ENCODE measurements at places on chromosomes 4 and X.

- no peak for DNase-seq
Measured at GRCh38 chr4:33494150-33494549, 2750.2 kb downstream of the ARAP2 start.

DNA sequence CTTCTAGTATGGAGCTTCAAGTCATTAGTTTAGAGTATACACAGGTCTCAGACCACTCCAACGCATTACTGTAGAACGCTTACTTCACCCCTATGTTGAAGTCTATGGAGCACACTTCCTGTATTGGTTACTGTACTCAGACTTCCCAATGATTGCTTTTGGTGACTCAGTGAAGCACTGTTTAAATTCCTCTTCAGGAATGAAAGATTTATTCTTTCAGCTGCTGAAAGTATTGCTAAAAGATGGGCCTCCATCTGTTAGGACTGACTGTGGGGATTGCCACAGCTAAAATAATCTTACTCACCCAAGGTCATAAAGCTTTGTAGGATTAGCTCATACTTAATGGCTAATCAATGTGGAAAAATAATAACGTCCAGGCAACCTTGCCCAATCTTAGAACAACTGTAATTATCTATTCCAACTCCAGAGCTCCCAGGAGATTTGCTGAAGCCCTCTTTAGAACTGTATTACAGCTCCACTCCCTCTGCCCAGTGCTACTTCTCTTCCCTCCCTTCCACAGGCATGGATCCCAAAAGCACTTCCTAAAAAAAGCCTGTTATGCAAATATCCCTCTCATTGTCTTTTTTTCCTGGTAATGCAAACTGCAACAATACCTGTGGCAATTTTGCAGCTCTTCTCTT is 281.9 kb upstream of the HS3ST1 start:
- DNase-seq, result peak; percentile 43

DNA sequence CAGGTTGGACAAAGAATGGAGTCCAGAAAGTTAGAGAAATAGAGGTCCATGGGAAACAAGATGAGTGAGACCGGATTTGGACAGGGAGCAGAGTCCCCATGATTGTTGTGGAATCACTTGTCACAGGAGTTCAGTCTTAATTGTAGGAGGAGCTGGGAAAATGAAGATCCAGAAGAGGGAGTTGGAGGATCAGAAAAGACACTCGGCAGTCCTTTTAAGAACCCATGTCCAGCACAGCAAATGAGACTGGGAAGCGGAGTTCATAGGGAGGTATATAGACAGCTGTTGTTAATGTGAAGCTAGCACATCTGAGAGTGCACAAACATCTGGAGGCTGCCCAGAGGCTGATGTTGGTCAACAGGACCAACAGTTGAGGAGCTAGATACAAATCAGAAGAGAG is 111.4 kb upstream of the RXFP1 start:
- DNase-seq, result no peak

DNA sequence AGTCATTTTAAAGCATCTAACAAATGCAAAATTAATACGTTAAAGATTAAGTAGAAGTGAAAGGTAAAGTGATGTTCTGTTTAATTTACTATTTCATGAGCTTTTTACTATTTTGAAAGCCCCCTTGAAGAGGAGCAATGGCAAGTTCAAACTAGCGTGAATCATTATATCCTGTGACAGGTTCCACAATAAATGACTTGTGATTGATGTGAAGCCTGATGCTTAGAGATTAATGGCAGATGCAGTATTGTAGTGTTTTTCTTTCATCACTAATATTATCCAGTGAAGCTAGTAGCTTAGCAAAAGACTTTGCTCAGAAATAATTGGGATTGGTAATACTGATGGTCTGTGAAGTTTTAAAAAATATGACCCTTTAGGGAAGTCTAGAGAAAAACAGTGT is 57.3 kb downstream of the STOX2 start:
- no peak for DNase-seq

DNA sequence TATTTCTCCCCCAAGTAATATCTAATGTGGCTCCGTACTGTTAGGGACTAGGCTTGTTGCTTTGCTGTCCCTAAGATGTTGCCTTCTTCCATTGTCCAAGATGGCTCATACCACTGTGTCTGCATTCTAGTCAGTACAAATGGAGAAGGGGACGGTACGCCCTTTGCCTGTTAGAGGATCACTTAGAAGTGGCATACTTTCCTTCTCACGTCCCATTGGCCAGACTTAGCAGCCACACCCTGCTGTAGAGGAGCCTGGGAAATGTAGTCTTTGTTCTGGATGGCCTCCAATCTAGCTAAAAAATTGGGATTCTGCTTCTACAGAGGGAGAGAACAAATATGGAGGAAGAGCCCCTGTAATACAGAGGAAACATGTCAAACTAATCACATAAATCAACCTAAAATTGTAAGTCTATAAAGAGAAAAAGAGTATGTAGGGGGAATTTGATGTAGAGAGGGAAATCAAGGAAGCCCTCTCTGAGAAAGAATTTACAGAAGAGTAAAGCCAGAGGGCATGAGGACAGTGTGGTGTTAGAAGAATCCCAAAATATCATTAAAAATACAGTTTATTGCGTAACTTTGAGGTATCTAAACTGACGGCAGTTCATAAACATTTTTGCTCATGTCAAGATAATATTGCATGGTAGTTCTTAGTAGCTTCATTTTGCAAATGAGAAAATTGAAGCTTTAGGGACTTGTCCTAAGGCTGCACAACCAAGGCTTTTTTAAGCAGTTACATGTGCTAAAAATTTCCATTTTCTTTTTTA is 15.1 kb downstream of the PRIMPOL start:
- DNase-seq, result no peak

GRCh38 chr4:139596034-139596683 is 40.1 kb upstream of the SETD7 start:
- DNase-seq, result no peak

DNA sequence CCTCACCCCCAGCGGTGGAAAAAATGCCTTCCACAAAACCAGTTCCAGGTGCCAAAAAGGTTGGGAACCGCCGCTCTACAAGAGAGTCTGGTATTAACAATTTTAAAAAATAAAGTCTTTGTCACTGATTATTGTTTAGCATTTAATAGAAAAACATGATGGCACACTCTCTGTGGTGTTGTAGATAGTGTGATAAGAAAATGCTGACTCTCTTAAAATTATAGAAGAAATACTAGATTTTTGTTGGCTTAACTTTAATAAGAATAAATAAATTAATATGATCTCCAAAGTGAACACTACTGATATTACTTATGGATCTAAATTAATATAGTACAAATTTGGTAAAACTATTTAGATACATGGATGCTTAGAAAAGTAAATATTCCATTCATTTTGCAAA is 943.5 kb downstream of the CCSER1 start:
- no peak for DNase-seq

DNA sequence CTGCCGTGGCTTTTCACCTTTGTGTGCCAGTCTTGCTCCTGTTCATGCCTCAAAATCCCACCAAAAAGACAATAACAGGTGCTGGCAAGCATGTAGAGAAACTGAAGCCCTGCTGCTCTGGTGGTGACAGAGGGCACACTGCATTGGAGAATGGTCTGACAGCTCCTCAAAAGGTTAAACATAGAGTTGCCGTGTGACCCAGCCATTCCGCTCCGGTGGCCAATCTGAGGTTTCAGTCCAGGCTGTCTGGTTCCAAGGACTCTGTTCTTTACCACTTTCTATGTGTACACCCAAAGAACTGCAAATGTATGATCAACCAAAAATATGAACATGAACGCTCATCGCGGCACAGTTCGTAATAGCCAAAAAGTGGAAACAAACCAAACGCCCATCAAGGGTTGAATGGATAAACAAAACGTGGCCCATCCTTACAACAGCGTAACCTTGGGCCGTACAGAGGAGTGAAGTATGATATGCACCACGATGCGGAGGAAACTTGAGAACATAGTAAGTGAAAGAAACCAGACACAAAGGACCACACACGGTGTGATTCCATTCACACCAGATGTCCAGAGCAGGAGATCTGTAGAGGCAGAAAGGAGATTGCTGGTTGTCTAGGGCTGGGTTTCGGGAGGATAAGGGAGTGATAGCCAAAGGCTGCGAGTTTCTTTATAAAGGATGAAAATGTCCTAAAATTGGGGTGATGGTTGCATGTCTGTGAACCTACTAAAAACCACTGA is 33.6 kb upstream of the WFS1 start:
- no peak for DNase-seq

DNA sequence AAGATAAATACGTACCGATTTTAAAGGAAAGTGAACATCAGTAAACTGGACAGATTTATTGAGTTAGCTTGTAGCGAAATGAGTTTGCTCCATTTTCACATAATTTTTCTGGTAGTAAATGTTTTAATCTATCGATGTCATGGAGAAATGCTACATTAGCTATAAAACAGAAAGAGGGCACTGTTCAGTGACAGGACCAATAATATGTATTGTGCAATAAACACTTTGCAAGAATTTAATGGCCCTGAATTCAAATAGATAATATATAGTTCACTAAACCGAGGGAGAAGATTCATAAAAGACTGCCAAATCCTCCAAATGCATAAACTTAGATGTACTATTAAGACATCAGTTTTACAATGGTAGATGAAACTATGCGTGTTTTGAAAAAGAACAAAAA is 516.3 kb downstream of the ADGRL3 start:
- no peak for DNase-seq

DNA sequence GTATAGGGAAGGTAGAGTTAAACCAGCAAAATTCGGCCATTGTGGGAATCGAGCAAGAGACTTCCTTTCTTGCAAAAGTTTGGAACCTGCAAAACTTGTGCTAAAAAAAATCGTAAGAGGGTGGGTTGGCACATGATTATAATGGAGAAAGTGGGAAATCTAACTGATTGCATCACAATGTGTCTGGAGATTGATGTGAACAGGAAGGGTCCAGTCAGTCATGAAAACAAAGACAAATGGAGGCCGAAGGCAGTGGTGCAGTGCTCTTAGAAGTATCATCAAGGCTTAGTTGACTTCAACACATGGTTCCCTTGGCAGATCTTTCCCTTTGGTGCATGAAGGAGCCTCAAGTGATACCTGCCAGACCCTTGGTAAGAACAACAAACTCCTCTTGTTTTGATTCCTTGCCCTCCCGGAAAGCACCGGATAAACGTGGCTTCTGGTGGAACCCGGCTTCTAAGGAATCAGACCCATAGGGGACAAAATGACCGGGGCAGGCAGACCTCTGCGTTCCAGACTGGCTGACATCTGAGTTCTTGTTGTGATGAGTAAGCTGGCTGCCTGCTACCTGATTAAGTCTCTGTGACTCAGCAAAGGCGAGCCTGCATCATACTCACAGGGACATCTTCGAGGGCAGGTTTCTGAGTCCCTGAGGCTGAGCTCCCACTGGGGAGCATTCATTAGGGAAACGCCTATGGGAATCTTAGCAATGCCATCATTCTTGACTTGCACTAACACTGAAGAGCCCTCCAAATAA is 87.7 kb upstream of the MAP3K15 start:
- peak; percentile 57 for DNase-seq

GRCh38 chr4:2763511-2763967 is 7.4 kb upstream of the TNIP2 start:
- DNase-seq, result no peak

GRCh38 chr4:98343626-98344025 is 82.4 kb downstream of the RAP1GDS1 start:
- no peak for DNase-seq
